ENCODE measurements at places on chromosomes 2 and 18. TPM values are rescaled to one million over a fixed set of nuclear protein-coding genes. Genes with fewer than 3 reads are reported as not detected.

Gene DYNAP
- total RNA-seq, result not detected

Gene FLACC1
- not detected for total RNA-seq

Gene EFR3B
- total RNA-seq, result 17.9 TPM

Gene CRYGC
- total RNA-seq, result not detected

Gene CENPA
- total RNA-seq, result 54.6 TPM

Gene MAP3K19
- not detected for total RNA-seq

All from A549 treated with DMSO at 1 μM for 4 hours (cell line).